ENCODE measurements at places on chromosomes 2 and 18.

GRCh38 chr2:237488295-237488694 is 1.2 kb downstream of the MLPH start:
- no peak for DNase-seq

GRCh38 chr2:218229239-218229638 is 12.2 kb downstream of the ARPC2 start:
- DNase-seq = no peak

GRCh38 chr2:83943265-83943664 is 515.8 kb downstream of the SUCLG1 start:
- DNase-seq = no peak

DNA sequence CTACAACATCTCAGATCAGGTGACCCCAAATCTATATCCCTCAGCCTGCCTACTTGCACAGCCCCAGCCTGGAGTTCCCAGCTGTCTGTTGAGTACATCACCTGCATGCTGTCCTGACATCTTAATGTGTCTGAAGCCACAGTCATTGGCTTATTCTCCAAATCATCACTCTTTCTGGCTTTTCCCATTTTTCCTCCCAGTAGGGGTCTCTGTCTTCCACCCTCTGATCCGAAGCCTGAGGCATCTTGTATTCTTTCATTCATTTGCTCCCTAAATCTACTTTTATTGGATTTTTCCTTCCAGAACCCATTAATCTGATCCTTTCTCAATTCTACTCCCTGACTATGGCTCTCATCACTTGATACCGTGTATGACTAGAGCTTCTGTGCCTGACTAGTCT is 332.9 kb upstream of the DCC start:
- no peak for DNase-seq

- no peak for DNase-seq
These were observed 123.3 kb upstream of the CWC22 start for GRCh38 chr2:180130403-180130802.

GRCh38 chr2:54480025-54480424 is 23.9 kb downstream of the SPTBN1 start:
- no peak for DNase-seq

- no peak for DNase-seq
These were observed 14.5 kb downstream of the SH3BP4 start for GRCh38 chr2:234966340-234966739.

GRCh38 chr18:12253027-12253426 is 1.1 kb upstream of the CIDEA start:
- no peak for DNase-seq

- no peak for DNase-seq
These were observed 47.2 kb downstream of the MEP1B start for GRCh38 chr18:32237049-32237448.

- DNase-seq = no peak
These were observed 52.9 kb downstream of the PPP1R1C start for GRCh38 chr2:182038576-182038975.

GRCh38 chr2:198456418-198456817 is 652.0 kb downstream of the PLCL1 start:
- no peak for DNase-seq

GRCh38 chr2:127057371-127058245 is 49.3 kb downstream of the BIN1 start:
- no peak for DNase-seq

GRCh38 chr2:11018651-11019185 is 107.0 kb downstream of the KCNF1 start:
- DNase-seq = no peak

DNA sequence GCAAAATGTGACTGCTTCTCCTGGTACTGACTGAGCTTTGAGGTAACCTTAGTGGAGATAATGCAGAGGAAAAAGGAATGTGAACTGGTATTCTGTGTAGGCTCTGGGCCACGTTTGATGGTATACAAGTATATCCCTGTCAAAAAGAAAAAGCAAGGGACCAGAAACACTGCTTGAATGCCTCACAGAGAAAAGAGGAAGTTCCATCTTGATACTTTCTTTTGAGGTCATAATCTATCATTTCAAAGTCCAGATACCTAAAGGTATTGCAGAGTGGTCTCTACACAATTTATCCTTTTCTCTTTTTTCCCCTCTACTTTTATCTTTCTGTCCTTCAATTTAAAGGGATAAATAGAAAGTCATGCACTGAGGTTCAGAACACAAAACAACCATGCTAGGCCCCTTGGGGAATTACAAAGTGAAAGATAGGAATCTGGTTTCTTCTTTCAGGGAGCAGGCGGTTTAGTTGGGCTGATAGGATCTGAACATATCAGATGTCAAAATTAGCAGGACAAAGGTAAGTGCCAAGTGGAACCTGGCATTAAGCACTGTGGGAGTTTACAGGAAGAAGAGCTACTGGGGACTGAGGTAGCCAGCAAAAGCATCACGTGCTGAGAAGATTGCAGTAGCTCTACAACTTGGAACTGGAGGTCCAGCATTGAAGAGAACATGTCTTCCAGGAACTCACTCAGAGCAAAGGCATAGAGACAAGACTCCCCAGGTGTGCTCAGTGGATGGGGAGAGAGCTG is 121.2 kb downstream of the LYPD6 start:
- DNase-seq = no peak

DNA sequence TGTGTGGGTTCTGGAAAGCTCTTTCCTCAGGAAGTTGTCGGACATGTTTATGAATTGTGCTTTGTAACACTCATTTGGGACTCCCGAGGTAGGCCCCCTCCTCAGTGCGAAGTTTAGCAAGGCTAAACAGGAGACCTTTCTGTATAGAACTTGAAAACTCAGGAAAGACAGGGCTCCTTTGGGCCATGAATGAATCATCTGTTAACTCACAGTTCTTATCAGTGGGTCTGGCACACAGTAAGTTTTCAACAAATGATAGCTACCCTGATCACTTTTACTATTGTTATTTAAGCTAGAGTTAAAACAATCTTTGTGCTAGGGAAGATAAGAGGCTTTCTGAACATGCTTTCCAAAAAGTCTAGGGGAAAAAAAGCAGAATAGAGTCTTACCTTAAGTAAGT is 430.5 kb upstream of the ETAA1 start:
- no peak for DNase-seq

Data from stimulated activated CD8-positive, alpha-beta memory T cell treated with anti-CD3 and anti-CD28 coated beads, Interleukin-15, amount 100 ng/mL, for 4 hours (primary cell).